Upper lobe of left lung (tissue), 6 donors: ENCODE measurements at places on chromosomes 6 and 20. TPM values are rescaled to one million over a fixed set of nuclear protein-coding genes. Genes with fewer than 3 reads are reported as not detected.

GRCh38 chr20:11810311-11811083 is 107.2 kb upstream of the BTBD3 start:
- H3K4me1 ChIP-seq = no peaks in the 10 kb centered on the region
- no peak for DNase-seq
- no peak overlapping the region for H3K4me3 ChIP-seq
- no peaks in the 10 kb centered on the region for H3K36me3 ChIP-seq
- no peaks in the 10 kb centered on the region for H3K27me3 ChIP-seq

- no peaks in the 10 kb centered on the region for H3K27me3 ChIP-seq
- no peaks in the 10 kb centered on the region for H3K4me1 ChIP-seq
- no peak overlapping the region for H3K27ac ChIP-seq
- no peaks in the 10 kb centered on the region for H3K36me3 ChIP-seq
Observed at GRCh38 chr6:74606582-74607071, 599.2 kb downstream of the COL12A1 start.

Gene TREM2
- 66.6 TPM for total RNA-seq

DNA sequence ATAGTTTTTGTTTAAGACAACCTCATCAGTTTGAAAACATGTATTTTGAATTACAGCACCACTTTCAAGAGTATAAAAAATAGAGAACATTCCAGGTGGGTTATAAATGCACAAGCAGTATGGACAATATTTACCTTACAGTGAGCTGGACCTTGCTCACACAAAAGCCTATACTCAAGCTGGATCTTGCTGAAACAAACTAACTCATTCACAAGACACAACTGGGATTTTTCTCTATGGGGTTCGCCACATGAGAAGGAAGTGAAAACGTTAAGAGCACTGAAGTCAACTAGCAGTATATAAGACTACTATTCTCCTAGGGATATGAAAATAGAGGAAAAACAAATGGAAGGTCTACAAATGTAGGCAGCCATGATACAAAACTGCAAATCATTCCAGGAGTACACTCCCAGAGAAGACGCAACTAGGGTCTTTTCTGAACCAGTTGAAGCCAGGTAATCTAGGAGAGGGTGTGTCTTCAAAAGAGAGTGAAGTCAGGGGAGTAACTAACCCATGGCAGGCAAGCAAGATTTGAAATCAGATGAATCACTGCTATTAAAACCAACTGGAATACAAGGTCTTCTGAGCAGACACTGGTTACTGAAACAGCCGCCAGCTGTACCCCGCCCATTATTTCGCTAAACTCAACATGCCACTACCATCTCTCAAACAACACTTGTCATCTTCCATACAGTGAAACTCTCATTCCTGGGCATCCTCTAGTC is 26.5 kb downstream of the STAU1 start:
- no peak for DNase-seq
- peaks cover 16% of the 10 kb centered on the region for H3K4me1 ChIP-seq
- no peak overlapping the region for H3K27ac ChIP-seq
- no peaks in the 10 kb centered on the region for H3K36me3 ChIP-seq
- H3K27me3 ChIP-seq = no peaks in the 10 kb centered on the region

Gene ZNF391
- 5.8 TPM for total RNA-seq

DNA sequence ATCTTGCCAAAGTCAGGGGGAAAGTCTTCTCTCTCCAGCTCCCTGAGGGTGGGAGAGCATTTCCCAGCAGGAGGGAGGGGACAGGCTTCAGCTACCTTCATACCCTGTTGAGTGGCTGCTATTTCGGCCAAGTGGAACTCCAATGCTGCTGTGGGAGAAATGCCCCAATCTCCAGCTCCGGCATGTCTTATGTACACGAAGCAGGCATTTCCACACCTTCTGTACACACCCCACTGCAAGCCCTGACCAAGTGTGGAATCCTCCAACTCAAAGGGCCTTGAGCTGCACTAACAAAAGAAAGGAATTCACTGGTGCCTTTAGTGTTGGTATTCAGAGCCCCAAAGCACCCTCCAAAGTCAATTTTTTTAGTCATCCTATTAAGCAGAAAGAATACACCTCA is 313.6 kb upstream of the NT5E start:
- no peak overlapping the region for H3K4me3 ChIP-seq
- H3K36me3 ChIP-seq = no peaks in the 10 kb centered on the region
- no peaks in the 10 kb centered on the region for H3K27me3 ChIP-seq

GRCh38 chr20:41480054-41480770 is 113.6 kb upstream of the EMILIN3 start:
- DNase-seq = no peak
- H3K36me3 ChIP-seq = peaks cover 37% of the 10 kb centered on the region
- no peaks in the 10 kb centered on the region for H3K27me3 ChIP-seq
- H3K4me1 ChIP-seq = peaks cover 18% of the 10 kb centered on the region

- DNase-seq = no peak
- no peaks in the 10 kb centered on the region for H3K4me1 ChIP-seq
- no peaks in the 10 kb centered on the region for H3K27me3 ChIP-seq
- H3K27ac ChIP-seq = no peak overlapping the region
Observed at GRCh38 chr6:16446273-16446672, 207.9 kb downstream of the GMPR start.

Gene CYP24A1
- 31.0 TPM for total RNA-seq

DNA sequence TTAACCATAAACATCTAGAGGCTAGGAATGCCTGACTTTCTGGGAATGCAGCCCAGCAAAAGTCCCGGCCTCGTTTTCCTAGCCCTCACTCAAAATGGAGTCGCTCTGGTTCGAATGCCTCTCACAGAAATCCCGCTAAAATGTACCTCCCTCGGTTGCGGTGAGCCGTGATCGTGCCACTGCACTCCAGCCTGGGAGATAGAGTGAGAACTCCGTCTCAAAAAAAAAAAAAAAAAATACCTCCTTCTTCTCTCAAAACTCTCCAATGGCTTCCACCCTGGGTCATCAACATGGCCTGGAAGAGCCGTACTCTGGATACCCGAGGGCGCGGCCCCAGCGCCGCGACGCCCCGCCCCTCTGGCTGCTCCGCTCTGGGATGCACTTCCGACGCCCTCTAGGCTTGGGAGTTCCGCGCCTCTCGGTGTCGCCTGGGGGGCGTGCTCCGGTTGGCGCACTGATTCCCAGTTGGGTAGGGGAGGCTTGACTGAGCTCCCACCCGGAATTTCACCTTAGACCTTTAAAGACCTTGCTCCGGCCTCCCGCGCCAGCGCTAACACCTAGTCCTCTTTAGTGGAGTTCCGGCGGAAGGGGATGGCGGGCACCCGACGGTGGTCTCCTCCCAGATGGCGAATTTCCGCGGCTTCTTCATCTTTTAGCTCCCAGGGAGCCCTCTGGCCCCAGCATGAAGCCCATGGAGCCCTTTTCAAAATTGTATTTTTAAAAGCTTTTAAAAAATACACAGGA is 12.3 kb downstream of the HMGN4 start:
- peaks cover 20% of the 10 kb centered on the region for H3K4me1 ChIP-seq
- H3K4me3 ChIP-seq = peak overlapping the region; percentile 59
- H3K27ac ChIP-seq = no peak overlapping the region

Gene DEF6
- total RNA-seq = 14.9 TPM

- peak overlapping the region; percentile 68 for H3K27ac ChIP-seq
- DNase-seq = no peak
- peaks cover 66% of the 10 kb centered on the region for H3K4me1 ChIP-seq
- no peaks in the 10 kb centered on the region for H3K36me3 ChIP-seq
Observed at GRCh38 chr20:48774696-48775095, 53.1 kb downstream of the PREX1 start.

GRCh38 chr20:37823296-37823980 is 79.5 kb upstream of the VSTM2L start:
- H3K36me3 ChIP-seq = no peaks in the 10 kb centered on the region
- no peaks in the 10 kb centered on the region for H3K4me1 ChIP-seq
- H3K27ac ChIP-seq = no peak overlapping the region
- no peak for DNase-seq
- H3K4me3 ChIP-seq = no peak overlapping the region
- no peaks in the 10 kb centered on the region for H3K27me3 ChIP-seq

GRCh38 chr20:20850407-20850806 is 138.0 kb upstream of the RALGAPA2 start:
- H3K36me3 ChIP-seq = no peaks in the 10 kb centered on the region
- no peak overlapping the region for H3K4me3 ChIP-seq
